ENCODE measurements at places on chromosomes 3 and 15.
A peak's percentile ranks its signal among the peaks of the same experiment; 100 is the strongest.

GRCh38 chr3:8741581-8742261, 8.1 kb downstream of the CAV3 start:
- DNase-seq, result no peak

DNA sequence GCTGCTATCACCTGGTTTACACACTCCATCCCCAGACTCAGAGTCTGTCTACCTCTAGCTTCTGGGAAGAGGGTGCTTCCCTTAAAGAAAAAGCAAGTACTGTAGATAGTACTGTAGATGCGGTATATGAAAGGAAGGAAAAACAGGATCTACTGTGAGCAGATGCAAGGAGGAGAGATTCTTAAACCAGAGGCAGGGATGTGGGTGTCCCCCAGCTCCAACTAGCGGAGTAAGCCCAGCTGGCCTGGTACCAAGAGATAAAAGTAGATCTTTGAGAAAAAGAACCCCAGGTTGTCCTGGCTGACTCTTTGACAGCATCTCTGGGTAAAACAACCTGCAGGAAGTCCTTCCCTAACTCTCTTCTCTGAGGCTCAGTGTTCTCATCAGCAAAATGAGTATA, 523.7 kb upstream of the PROK2 start:
- no peak for DNase-seq

DNA sequence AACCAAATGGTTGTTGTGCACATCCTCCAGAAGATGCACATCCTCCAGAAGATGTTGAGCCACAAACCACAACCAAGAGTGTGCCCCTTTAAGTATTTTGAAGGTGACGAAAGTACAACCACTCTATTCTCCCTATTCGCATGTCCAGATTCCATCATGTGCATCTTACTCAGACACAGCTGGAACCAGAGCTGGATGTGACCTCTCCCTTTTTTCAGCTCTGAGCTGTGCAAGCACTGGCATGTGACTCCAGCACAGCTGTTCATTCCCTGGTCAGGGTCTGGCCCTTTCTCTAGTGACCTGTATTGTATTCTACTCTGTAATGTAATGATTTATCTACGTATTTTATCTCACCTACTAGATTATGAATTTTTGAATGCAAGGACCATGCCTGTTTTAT, 29.3 kb upstream of the DLG1 start:
- DNase-seq, result peak; percentile 26

DNA sequence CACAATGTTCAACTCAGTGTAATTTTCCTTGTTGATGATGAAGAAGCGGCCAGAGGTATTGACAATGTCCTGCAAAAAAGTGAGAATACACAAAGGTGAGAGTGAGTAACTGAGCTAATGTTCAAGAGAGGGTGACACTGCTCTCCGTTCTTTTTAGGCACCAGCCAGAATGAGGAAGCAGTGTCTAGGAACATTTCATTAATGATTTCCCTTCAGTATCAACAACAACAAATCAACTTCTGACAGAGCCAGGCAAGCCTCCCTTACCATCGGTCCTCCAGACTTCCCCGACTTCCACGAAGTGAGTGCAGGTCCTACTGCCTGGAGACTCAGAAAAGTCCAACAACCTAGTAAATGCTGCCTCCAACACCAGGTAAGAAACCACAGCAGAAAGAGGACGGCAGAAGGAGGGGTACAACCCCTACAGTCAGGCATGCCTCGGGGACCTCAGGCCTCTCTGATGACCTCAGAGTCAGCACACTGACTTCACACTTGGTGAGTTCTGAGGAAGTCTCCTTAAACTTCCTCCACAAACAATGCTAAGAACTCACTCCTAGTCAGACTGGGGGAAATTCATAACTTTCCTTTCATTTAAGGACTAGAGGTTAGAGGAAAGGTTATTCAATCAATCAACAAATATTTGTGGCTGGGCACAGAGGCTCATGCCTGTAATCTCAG, 62.7 kb downstream of the NPTN start:
- DNase-seq, result no peak

DNA sequence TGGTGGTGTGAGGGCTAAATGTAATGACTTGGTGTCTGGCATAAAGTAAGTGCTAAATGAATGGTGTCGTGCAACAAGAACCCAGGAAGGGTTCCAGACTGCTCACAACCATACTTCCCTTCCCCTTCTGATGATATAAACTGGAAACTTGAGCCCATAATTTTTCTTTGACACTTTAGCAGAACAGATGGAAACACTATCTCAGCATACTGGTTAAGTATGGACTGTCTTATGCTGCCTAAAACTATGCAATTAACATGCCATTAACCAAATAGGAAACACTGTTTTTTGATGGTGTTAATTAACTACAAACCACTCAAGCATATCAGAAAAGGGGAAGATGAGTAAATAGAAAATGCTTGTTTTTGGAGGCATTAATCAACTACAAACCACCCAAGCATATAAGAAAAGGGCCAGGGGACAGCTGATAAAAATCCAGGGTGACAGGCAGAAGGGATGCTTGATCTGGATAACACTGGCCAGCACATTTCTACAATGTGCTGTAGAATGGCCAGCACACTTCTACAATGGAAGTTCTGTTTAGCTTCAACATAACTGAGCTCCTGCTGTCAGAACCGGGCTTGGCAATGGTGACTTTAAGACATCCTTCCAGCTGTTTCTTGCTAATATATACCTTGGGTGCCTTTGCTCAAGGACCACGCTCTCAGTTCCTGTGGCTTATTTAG, 85.5 kb upstream of the FAM3D start:
- DNase-seq, result no peak

DNA sequence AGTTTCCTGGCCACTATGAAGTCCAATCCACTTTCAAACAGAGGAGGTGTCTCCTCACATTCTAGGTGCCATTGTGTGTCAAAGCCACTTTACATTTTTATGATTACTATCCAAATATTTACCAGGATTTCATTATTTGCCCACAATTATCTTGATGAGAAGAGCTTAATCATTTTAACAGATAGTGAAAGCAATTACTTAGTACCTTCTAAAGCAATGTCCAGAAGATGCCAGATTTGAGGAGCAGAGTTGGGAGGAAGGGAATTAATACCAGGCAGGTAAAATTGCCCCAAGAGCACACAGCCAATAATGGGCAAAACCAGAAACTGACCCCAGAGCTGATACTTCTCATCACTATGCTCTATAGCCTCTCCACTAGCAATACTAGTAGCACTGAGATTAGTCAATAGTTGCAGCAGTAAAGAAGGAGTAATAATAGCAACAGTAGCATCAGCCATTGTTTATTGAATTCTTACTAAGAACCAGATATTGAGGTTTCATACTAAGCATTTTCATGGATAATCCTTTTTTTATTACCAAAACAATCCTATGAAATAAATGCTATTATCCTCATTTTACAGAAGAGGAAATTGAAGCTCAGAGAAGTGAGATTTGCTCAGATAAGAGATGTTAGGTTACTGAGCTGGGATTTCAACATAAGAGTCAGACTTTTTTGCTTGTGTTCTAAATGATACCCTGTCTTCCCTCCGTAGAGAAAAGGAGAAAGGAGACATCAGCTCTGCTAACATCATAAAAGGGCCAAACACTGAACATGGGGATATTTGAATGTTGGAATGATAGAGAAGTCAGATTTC, 509.3 kb upstream of the CFAP20DC start:
- no peak for DNase-seq

- DNase-seq, result no peak
These were observed 128.3 kb upstream of the GADL1 start for GRCh38 chr3:31022716-31023115.

DNA sequence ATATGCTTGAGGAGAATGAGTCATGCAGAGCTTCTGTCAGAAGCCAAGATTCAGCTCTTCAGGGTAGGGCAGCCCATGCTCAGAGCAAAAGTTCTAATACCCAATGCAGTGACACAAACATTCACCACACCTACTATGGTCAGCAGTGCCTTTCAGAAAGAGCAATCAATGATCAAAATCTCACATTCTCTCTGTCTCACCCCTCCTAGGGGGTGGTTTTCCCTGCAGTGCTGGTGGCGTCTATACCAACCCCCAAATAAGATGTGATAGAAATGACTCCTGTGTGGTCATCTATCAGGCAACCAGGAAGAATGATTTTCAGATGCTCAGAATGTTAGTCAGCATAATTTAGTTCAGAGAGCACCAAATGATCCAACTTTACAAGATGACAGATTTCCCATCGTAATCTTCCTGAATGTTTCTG, 385.3 kb downstream of the NTRK3 start:
- DNase-seq, result no peak

DNA sequence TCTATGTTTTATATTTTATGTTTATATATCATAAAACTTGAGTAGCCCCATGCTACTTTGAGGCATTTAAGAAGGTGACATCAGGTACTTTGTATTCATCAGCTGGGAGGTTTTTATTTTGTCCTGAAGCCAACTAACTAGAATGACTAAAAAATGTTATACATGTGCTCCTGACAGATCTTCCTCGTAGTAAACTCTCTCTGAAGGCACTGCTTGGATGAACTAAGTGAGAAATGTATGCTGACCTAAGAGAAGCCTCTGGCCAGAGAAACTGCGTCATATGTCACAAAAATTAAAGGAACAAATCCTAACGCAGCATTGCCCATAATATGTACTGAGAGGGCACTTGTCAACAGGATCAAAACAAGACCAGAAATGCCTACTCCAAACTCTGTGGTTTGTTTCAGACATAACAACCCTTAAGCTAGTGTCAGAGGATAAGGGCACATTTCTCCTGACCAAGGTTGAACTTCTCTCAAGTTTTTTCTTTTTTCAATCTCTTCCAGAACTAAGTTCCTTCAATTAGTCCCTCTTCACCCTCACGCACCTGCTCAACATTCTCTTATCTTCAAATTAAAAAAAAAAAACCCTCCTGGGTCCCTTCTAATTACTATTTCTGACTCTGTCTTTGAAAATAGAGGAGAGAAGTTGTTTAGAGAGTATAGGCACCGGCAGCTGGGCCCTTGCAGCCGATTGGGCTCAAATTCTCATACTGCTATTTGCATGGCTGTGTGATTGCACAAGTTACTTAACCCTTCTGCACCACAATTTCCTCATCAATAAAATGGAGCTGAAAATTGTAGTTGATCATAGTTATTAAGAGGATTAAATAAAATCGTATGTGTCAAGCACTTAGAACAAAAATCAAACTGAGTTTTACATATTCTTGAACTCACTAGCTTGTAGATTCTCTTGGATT, 159.0 kb downstream of the FRMD5 start:
- DNase-seq, result no peak

- no peak for DNase-seq
These were observed 356.5 kb downstream of the ZIC4 start for GRCh38 chr3:147049821-147050220.

All from RKO (cell line).